Hematopoietic multipotent progenitor cell treated with erythropoietin and hydrocortisone succinate and interleukin-3 and kit ligand, for 17 days (in vitro differentiated cells): ENCODE measurements at places on chromosomes 12 and 14.

DNA sequence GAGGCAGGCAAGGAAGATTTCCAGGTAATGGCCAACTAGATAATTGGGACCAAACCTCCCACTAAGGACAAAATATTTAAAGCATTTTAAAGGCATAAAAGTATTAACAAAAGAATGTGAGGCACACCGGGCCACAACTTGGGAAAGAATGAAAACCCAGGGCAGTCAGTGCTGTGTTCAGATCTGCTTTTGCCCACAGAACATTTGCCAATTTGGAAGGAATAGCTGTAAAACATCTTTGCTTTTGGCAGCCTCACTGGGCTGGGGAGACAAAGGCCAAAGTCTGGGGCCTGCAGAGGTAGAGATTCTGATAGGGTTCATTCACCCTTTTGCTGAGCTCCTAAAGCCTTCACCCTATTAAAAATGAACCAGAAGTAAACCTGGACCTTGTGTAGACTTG lies 82.3 kb downstream of the SYNE3 start:
- DNase-seq, result no peak

DNA sequence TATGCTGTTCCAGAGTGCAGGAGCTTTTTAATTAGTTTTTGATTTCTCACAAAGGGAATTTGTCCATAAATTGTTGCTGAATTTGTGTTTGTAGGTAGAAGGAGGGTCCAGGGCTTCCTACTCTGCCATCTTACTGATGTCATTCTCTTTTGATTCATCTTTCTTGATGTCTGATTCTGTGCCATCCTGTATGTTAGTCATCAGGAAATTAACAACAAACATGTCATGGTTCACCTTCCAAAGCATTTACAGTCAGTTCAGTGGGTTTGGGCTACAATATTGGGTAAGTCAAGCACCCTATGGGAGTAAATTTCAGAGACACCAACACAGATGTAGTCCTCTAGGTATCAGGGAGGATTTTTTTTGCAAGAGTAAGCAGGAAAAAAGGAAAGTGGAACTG lies 135.2 kb upstream of the SLC38A2 start:
- DNase-seq, result no peak

DNA sequence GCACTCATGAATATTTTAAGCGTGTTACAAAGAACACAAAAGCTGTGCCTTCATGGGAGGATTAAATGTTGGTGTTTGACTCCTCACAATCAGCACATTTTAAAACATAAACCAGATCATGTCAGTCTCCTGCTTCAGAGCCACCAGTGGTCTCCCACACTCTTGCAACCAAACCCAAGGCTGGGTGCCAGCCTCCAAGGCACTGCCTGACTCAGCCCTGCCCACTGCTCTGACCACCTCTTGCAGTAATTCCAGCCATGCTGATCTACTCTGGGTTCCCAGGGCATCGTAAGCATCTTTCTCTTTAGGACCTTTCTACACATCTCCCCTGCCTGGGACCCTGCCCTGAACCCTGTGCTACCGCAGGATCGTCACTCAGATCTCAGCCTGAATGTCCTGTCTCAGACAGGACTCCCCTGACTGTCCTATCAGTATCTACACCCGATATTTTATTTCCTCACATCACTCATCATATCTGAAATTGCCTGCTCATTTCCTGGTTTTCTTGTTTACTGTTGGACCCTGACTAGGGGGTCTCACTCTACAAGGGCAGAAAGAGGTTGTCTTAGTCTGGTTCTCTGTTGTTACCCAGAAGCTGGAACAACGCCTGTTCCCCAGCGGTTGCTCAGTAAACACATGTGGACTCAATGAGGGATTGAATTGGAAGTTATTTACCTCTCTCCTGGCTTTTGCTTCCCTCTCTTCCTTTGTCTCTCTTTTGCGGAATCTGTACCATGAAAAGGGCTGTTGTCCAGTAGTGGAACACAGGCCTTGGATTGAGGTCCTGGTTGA lies 449.8 kb downstream of the RAD51B start:
- DNase-seq, result no peak

DNA sequence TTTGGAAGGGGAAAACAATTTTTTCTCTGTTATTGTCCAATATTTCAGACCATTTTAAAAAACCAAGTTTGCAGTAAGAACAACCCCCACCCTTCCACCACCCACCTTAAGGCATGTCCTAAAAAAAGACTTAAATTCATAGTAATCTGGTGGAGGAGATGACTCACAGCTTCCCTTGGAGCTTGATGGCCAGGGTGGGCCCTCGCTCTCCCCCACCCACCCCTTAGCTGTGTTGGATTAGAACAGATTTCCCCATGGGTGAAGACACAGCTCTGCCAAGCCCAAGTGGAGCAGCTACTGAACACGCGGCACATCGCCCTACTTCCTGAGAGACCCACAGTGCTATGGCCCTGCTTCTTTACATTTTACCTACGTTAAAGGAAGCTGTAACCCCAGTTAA lies 140.3 kb downstream of the GCH1 start:
- no peak for DNase-seq

DNA sequence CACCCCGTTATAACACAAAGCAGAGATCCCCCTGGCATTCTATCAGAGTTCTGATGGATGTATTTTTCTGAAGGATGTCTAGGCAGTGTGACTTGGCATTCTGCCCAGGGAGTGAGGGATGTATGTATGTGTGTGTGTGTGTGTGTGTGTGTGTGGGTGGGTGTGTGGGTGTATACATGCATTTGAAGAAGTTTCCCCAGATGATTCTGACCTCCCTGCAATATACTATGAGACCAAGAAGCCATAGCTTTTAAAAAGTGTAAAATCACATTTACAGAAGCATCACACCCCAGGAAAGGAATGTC lies 59.7 kb upstream of the NAP1L1 start:
- no peak for DNase-seq

- DNase-seq, result no peak
These were observed 100.2 kb downstream of the PLXNC1 start for GRCh38 chr12:94248582-94248981.

DNA sequence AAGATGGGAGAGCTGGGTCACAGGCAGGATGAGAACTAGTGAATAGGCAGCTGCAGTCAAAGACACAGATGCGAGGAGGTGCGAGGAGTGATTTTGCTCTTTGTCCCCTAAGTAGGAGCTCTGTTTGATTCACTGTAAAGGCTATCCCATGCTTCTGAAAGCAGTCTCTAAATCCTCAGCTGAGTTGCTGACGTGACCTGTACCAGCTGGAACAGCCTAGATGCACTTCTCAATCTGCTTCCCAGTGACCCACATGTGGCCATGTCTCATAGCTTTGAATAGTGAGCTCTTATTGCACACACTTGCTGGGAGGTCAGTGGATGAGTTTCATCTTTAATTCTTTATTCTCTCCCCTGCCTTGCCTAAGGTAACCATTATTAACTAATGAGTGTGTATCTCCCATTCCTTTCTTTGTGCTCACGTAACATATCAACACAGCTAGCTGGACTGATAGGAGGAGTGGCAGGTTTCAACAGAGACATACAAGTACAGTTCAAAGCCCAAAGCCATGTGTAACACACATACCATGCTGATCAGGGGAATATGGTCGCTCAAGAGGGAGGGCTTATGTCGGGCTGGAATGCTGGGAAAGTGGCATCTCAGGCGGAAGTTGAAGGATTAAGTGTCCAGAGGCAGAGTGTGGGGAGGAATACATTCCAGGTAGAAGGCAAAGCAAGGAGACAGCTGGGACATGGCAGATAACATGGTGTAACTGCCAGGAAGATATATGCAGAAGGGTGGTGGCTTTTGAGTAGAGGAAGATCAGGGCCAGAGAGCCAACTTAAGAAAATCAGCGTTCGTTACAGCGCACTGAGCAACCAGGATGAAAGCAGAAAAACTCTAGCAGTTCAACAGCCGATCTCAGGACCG lies 15.4 kb upstream of the YY1 start:
- DNase-seq, result no peak

- DNase-seq, result no peak
These were observed 90.6 kb downstream of the PAPOLA start for GRCh38 chr14:96592591-96593386.
